KG1 (cell line): ENCODE measurements at places on chromosomes 12 and 14.

DNA sequence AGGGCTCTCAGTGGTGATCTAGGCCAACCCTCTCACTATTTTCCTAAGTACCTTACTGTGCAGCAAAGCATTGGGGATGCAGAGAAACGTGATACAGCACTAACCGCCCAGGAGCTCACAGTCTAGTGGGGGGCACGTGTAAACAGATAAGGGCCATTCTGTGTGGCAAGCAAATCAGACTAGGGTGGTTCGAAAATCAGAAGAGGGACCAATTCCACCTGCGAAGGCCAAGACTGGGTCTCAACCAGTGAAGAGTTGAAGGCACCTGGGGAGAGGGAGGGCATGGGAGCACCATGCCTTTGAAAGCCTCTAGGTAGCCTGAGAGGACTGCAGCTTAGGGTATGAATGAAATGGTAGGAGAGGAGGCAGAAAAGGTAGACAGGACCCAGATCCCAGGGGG, 2.2 kb downstream of the PITPNM2 start:
- DNase-seq = no peak

DNA sequence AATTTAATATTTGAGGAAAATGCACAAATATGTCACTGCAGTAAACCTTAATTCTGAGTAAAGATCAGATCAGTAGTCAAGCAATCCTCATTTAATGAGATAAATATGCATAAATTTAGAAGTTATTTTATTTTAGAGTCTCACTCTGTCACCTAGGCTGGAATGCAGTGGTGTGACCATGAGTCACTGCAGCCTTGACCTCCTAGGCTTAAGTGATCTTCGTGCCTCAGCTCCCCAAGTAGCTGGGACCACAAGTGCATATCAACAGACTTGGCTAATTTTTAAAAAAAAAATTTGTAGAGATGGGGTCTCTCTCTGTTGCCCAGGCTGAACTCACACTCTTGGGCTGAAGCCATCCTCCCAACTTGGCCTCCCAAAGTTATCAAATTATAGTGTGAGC, 41.3 kb downstream of the LMO3 start:
- DNase-seq = no peak

- peak; percentile 60 for DNase-seq
These were observed 612 bp upstream of the FOXN3 start for GRCh38 chr14:89417465-89418225.

GRCh38 chr12:124030510-124030909, 57.5 kb downstream of the ZNF664 start:
- DNase-seq = no peak
